ENCODE measurements at places on chromosomes 6 and 20. TPM values are rescaled to one million over a fixed set of nuclear protein-coding genes. Genes with fewer than 3 reads are reported as not detected.
A peak's percentile ranks its signal among the peaks of the same experiment; 100 is the strongest.

GRCh38 chr6:3426091-3426926, 30.5 kb downstream of the SLC22A23 start:
- H3K4me1 ChIP-seq, result peaks cover 5% of the 10 kb centered on the region
- H3K36me3 ChIP-seq, result no peaks in the 10 kb centered on the region
- H3K27ac ChIP-seq, result no peak overlapping the region

DNA sequence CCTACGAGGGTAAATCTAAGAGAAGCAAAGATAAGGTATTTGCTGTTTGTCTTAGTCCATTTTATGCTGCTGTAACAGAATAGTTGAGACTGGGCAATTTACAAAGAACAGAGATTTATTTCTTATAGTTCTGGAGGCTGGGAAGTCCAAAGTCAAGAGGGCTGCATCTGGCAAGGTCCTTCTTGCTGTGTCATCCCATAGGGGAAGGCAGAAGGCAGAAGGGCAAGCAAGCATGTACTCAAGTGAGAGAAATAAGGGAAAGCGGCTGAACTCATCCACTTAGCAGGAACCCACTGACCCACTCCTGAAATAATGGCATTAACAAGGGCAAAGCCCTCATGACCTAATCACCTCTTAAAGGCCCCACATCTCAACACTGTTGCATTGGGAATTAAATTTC, 102.7 kb downstream of the AGPAT4 start:
- no peaks in the 10 kb centered on the region for H3K36me3 ChIP-seq
- DNase-seq, result no peak

DNA sequence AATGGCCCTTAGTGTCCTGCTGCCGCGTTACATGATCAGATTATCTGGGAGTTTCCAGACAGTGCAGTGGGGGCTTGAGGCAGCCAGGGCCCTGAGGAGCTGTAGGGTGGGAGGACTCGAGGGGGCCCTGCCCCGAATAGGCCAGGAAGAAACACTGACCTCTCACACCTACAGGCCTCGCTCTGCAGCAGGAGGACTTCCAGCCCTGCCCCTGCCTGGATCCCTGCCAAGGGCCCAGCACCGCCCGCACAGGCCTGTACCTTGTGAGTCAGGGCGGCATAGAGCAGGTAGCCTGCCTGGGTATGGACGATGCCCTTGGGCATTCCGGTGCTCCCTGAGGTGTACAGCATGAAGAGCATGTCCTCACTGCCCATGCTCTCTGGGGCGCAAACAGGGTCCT, 30.1 kb upstream of the APMAP start:
- no peak overlapping the region for H3K4me3 ChIP-seq
- no peaks in the 10 kb centered on the region for H3K36me3 ChIP-seq
- H3K4me1 ChIP-seq, result peaks cover 4% of the 10 kb centered on the region
- H3K27ac ChIP-seq, result no peak overlapping the region
- no peaks in the 10 kb centered on the region for H3K27me3 ChIP-seq

DNA sequence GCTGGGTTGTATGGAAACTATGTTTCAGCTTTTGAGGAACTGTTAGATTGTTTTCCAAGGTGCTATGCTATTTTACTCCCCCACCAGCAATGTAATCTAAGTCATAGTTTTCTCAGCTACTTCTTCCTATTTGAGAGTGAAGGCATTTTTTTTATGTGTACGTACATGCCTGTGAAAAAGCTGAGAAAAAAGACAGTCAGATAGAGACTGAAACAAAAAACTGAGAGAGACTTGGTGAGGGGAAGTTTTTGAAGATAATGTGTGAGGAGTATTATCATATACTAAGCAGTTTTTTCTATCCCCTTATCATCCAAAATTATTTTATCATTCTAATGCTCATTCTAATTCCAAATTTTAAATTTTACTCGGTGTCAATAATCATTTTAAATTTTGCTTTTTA, 780.0 kb downstream of the BCKDHB start:
- no peak for DNase-seq
- H3K27me3 ChIP-seq, result no peaks in the 10 kb centered on the region
- H3K4me3 ChIP-seq, result no peak overlapping the region
- H3K4me1 ChIP-seq, result no peaks in the 10 kb centered on the region
- no peak overlapping the region for H3K27ac ChIP-seq
- H3K36me3 ChIP-seq, result no peaks in the 10 kb centered on the region

- peaks cover 20% of the 10 kb centered on the region for H3K36me3 ChIP-seq
- no peak for DNase-seq
- no peak overlapping the region for H3K27ac ChIP-seq
- peaks cover 62% of the 10 kb centered on the region for H3K4me1 ChIP-seq
- no peaks in the 10 kb centered on the region for H3K27me3 ChIP-seq
- H3K4me3 ChIP-seq, result no peak overlapping the region
Observed at GRCh38 chr20:17666481-17666880, 15.6 kb downstream of the RRBP1 start.

GRCh38 chr6:36755435-36756348, 58.1 kb downstream of the RAB44 start:
- peak; percentile 69 for DNase-seq
- H3K4me3 ChIP-seq, result peak overlapping the region; percentile 22

- no peak overlapping the region for H3K27ac ChIP-seq
- no peaks in the 10 kb centered on the region for H3K36me3 ChIP-seq
- DNase-seq, result no peak
- no peaks in the 10 kb centered on the region for H3K27me3 ChIP-seq
- no peak overlapping the region for H3K4me3 ChIP-seq
Observed at GRCh38 chr20:914727-915498, 1.2 kb downstream of the ANGPT4 start.

DNA sequence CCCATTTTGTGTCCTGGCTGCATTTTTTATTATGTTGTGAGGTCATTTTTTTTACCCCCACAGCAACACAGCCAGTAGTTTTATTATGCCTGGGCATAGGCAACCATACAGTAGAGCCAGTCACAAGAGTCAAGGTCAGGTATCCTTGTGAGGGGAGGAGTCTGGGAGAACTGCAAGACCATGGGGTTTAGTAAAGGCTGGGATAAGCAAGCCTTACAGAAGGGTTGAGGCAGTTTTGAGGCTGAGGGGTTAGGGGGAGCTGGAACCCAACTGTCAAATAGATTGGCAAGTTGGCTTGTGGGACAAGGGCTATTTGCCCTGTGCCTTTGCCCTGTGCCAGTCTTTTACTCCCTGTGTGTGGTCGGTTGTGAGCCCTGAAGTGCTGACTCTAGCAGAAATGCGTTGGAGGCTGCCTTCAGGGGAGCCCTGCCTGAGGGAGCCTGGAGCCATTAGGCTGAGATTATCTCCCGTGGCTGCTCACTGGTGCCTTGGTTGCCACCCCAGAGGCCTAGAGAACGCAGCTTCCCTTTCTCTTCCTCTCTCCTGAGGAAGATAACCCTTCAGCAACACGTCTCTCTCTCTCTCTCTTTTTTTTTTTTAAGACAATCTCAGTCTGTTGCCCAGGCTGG, 31.1 kb downstream of the RALY start:
- no peak overlapping the region for H3K4me3 ChIP-seq
- no peaks in the 10 kb centered on the region for H3K27me3 ChIP-seq
- peaks cover 66% of the 10 kb centered on the region for H3K4me1 ChIP-seq
- no peak overlapping the region for H3K27ac ChIP-seq

DNA sequence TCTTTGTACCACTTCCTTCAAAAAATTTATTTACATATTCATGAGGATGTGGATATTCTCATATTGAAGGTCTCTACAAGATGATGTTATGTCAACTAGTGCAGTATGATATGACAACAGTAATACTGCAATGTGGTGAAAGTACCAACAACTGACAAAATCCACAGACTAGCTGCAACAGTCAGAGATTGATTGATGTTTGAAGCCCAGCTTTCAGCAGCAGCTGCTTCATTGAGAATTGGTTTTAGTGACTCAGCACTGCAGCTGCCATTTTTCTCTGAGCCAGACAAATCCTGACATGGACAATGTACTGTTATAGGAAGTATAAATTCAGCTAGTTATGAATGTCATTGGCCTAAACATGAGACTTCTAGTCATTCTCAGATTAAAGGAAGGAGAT, 53.8 kb downstream of the PKIB start:
- H3K4me1 ChIP-seq, result no peaks in the 10 kb centered on the region
- H3K27me3 ChIP-seq, result peaks cover 4% of the 10 kb centered on the region
- no peak overlapping the region for H3K27ac ChIP-seq
- no peak overlapping the region for H3K4me3 ChIP-seq
- no peak for DNase-seq
- H3K36me3 ChIP-seq, result no peaks in the 10 kb centered on the region

- peaks cover 11% of the 10 kb centered on the region for H3K4me1 ChIP-seq
- peaks cover 2% of the 10 kb centered on the region for H3K27me3 ChIP-seq
- no peak for DNase-seq
- peak overlapping the region; percentile 98 for H3K27ac ChIP-seq
- peaks cover 10% of the 10 kb centered on the region for H3K36me3 ChIP-seq
Observed at GRCh38 chr6:139028215-139028657, 309 bp upstream of the ABRACL start.

DNA sequence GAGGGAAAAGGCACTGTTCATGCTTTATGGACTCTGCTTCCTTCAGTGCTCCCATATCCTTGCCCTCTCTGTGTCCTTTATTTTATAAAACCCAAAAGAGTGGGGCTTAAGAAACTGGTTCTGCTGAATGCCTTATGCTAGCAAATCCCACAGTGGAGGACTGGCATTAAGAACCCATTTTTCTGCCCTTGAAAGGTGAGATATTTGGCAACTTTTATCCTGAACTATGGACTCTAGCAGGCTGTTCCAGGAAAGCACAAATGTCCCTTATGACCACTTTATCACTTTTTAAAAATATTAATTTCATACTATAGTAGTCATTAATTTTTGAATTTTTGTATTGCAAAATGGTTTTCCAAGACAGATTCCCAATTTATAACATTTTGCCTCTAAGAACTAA, 93.3 kb downstream of the ADAT2 start:
- DNase-seq, result no peak
- H3K4me3 ChIP-seq, result no peak overlapping the region
- H3K27ac ChIP-seq, result no peak overlapping the region
- H3K4me1 ChIP-seq, result no peaks in the 10 kb centered on the region
- H3K36me3 ChIP-seq, result peaks cover 6% of the 10 kb centered on the region

- peaks cover 20% of the 10 kb centered on the region for H3K36me3 ChIP-seq
- no peak overlapping the region for H3K27ac ChIP-seq
- H3K4me1 ChIP-seq, result no peaks in the 10 kb centered on the region
- no peak overlapping the region for H3K4me3 ChIP-seq
- no peak for DNase-seq
Observed at GRCh38 chr6:110239526-110240274, 59.5 kb downstream of the CDC40 start.

DNA sequence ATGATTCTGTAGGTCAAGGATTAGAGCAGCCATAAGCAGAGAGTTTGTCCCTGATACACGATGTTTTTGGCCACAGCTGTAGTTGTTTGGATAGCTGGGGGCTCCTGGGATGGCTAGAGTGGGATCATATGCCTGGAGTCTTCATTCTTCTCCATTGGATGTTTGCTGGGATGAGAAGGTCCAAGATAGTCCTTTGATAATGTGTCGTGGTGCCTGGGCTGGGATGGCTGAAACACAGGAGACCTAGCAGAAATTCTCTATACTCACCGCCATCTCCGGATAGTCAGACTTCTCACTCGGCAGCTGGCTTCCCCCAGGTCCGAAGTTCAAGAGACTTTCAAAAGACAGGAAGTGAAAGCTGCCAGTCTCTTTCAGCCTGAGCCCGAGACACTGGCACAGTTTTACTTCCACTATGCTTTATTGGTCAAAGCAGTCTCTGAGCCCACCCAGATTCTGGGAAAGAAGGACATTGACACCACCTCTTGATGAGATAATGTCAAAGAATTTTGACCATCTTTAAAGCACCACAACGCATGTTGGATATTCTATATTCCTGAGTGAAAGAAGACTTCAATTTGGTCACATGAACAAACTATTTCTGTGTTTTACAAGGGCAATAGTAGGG, 16.0 kb downstream of the MARCKS start:
- no peak overlapping the region for H3K27ac ChIP-seq
- H3K4me1 ChIP-seq, result peaks cover 6% of the 10 kb centered on the region
- no peaks in the 10 kb centered on the region for H3K36me3 ChIP-seq
- H3K27me3 ChIP-seq, result peaks cover 54% of the 10 kb centered on the region

Gene GLP1R
- 0.43 TPM for total RNA-seq

Gene BMP2
- not detected for total RNA-seq

Gene TRIM40
- not detected for total RNA-seq

Gene ADGB
- total RNA-seq, result not detected
